Central memory CD8-positive, alpha-beta T cell (primary cell): ENCODE measurements at places on chromosomes 5 and 9.

DNA sequence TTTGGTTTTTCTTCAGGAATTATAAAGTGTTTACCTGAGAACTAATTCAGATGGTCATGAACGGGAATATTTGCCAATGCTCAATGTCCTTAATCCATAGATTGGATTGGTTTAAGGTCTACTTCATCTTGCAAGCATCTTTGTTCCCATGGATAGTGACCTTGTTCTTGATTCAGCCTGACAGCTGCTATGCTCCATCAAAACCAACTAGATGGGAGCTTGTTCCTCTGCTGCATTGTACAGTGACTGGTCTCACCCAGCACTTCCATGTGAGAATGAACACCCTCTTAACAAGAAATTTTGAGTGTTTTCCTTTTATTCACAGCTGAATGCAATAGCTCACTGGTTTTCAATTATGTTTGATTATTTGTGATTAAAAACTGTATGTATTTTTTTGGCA is 312.6 kb upstream of the ACTBL2 start:
- H3K27ac ChIP-seq: no peak overlapping the region
- no peaks in the 10 kb centered on the region for H3K4me1 ChIP-seq
- H3K36me3 ChIP-seq: no peaks in the 10 kb centered on the region
- no peak for DNase-seq
- H3K4me3 ChIP-seq: no peak overlapping the region

DNA sequence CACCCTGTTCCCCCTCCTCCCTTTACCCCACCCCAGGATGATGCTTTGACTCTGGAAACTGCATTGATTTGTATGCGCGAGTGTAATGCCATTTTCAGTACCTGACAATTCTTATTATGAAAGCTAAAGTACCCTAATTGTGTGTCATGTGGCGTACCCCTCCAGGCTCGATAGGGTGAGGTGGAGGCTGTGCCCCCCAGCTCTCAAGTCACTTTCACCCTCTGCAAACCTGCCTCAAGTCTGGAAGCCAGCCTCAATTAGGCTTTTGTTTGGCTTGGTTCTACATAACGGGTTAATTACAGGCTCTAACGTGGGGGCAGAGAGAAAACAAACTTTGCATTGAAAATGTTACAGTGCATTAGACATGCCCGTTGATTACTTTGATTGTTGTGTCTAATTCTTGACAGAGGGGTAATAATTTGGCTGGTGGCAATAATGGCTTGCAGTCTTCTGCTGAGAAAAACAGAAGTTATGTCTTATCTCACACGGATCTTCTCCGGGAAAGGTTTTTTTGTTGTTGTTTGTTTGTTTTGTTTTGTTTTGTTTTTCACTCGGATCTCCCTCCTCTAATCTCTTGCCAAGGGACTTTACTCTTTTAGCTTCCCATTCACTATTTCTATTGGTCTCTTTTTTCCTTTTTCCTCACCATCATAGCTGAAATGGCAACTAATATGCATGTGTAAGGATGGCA is 12.6 kb downstream of the ISL1 start:
- H3K4me1 ChIP-seq: no peaks in the 10 kb centered on the region
- H3K27me3 ChIP-seq: peaks cover 54% of the 10 kb centered on the region
- peaks cover 2% of the 10 kb centered on the region for H3K36me3 ChIP-seq
- no peak for DNase-seq

DNA sequence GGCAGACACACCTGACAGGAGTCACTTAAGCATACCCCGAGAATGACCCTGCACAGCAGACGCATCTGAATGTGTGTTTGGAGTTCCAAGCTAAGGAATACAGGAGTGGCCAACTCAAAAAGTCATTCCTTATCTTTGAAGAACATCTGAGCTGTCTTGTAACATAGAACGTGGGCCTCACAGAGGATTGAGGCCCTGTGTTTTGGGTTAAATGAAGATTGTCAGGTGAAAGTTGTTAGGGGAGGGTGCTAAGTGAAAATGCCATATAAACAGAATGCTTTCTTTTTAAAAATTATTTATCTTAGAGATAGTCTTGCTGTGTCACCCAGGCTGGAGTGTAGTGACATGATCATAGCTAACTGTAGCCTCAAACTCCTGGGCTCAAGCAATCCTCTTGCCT is 100.9 kb downstream of the PIK3R1 start:
- H3K27ac ChIP-seq: no peak overlapping the region
- DNase-seq: no peak
- H3K27me3 ChIP-seq: no peaks in the 10 kb centered on the region
- no peak overlapping the region for H3K4me3 ChIP-seq
- H3K4me1 ChIP-seq: peaks cover 9% of the 10 kb centered on the region
- H3K36me3 ChIP-seq: no peaks in the 10 kb centered on the region

GRCh38 chr5:16234598-16234997 is 55.0 kb upstream of the MARCHF11 start:
- no peaks in the 10 kb centered on the region for H3K27me3 ChIP-seq
- no peak for DNase-seq
- no peaks in the 10 kb centered on the region for H3K4me1 ChIP-seq
- H3K4me3 ChIP-seq: no peak overlapping the region

DNA sequence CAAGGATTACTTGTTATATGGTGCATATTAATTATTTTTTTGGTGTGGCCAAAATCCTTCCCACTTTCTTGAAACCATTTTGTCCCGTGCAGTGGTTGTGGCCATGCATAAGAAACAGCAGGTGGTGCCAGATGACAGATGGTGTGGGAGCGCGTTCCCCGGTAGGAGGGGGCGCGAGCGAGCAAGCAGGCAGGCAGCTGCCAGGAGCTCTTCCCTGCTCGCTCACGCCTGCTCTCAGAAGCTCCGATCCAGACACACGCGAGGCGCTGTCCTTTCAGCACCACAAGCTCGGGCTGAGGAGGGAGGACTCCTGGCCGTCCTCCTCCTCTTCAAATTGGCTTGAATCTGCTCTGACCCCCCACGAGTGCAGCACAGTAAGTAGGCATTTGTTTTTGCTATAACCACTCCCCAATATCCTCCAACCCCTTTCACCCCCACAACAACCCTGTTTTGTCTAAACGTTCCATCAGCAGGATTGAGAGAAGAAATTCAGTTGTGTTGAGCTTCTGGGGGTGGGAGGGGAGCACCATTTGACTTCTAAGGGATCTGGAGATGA is at the start of gene NSG2:
TSS of gene NSG2 (plus strand) at position 237 of the 556 bp plus-strand sequence. CDS start 1,050 bp downstream, outside the sequence.
- no peak within 1 kb of the TSS for H3K4me3 ChIP-seq
- no peak for DNase-seq
- no peak within 1 kb of the TSS for H3K27ac ChIP-seq
- H3K27me3 ChIP-seq: peaks cover 28% of the 10 kb centered on the region
- H3K4me1 ChIP-seq: no peaks in the 10 kb centered on the region

DNA sequence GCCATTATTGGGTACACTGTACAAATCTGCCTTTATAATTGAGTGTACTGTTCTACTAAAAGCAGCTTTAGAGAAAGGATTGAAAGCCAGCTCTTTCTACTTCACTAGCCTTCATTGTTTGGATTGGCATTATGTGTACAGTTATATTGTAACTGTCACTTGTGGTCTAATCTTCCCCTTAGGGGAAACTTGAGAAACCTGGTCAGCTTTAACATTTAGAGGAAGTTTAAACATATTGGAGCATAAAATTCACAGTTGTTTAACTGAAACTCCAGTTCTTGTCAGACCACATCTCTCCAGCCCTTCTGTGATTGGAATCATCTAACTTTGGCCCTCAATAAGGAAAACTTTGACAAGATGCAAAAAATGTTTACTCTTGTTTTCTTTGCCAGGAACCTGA is 24.6 kb downstream of the PIK3R1 start:
- no peak overlapping the region for H3K4me3 ChIP-seq
- peaks cover 13% of the 10 kb centered on the region for H3K36me3 ChIP-seq
- H3K27ac ChIP-seq: peak overlapping the region; percentile 74
- H3K4me1 ChIP-seq: peaks cover 77% of the 10 kb centered on the region

DNA sequence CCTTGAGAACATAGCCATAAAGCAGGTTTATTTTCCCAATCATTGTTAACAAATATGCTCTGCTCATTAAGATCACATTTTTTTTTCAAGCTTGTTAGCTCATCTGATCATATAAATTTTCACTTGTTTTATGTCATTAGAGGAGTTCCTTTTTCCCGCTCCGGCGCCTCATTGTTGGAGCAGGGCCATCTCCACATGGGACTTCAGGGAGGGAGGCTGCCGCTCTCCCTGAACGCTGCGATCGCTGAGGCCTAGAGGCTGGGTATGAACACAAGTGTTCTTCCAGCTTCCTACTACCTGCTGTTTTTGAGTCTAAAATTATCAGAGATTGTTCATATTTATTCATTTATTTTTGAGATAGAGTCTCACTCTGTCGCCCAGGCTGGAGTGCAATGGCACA is 246.9 kb downstream of the MPDZ start:
- no peak overlapping the region for H3K27ac ChIP-seq
- H3K27me3 ChIP-seq: no peaks in the 10 kb centered on the region
- no peak overlapping the region for H3K4me3 ChIP-seq
- H3K36me3 ChIP-seq: no peaks in the 10 kb centered on the region
- DNase-seq: no peak

- H3K36me3 ChIP-seq: no peaks in the 10 kb centered on the region
These were observed 48.8 kb upstream of the ASS1 start for GRCh38 chr9:130395810-130396435.

GRCh38 chr9:121699571-121700164 is 48.2 kb downstream of the DAB2IP start:
- peaks cover 20% of the 10 kb centered on the region for H3K27me3 ChIP-seq
- no peaks in the 10 kb centered on the region for H3K36me3 ChIP-seq
- peaks cover 22% of the 10 kb centered on the region for H3K4me1 ChIP-seq
- peak overlapping the region; percentile 52 for H3K4me3 ChIP-seq

DNA sequence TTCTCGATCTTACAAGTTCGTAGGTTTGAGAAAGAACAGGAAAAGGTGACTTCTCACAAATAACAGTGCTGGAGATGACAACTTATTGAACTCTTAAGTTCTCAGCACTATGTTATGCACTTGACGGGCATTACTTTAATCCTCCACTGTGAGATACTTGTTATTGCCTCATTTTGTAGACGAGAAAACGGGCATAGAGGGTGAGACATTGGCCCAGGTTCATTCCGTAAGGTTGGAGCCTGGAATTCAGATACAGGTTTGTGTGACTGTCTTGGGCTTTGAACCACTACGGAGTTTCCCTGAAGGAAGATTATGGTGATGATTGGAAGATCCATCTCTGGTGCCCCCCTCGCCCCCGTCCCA is 657 bp downstream of the MAT2B start:
- H3K4me3 ChIP-seq: peak overlapping the region; percentile 98
- DNase-seq: no peak
- H3K27ac ChIP-seq: peak overlapping the region; percentile 98
- peaks cover 32% of the 10 kb centered on the region for H3K36me3 ChIP-seq

DNA sequence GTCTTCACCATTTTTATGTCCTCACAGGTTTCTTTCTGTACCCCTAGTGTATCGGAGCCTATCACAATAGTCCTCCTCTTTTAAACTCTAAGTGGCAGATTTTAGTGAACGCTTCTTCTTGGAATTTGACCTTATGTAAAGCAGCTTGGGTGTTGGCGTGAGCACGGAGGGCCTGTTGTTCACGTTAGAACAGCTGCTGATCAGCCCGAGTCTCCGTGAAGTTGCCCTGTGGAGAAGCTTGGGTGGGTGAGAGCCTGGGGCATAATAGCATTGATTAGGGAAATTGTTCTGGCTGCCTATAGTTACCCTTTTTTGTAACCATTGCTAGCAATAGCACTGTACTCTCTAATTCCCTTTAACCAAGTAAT is 167.0 kb upstream of the OTULINL start:
- DNase-seq: no peak
- H3K27ac ChIP-seq: peak overlapping the region; percentile 68
- H3K4me1 ChIP-seq: peaks cover 37% of the 10 kb centered on the region
- H3K27me3 ChIP-seq: no peaks in the 10 kb centered on the region

DNA sequence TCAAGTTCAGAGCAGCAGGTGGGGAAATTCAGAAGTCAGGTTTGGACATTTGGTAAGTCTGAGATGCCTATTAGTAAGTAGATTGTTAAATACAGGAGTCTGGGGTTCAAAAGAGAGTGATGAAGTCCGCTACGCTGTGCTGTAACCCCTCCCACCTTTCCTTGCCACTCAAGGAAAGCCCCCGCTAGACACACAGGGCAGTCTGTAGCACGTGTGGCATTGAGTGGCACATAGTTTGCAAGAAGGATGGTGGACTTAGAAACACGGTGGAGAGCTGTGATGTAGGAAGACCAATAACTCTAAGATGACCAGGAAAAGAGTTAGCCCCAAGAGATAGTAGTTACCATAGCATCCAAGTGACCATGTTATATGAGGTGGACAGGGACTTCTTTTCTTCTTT is 44.7 kb upstream of the FSTL4 start:
- no peak overlapping the region for H3K4me3 ChIP-seq
- H3K27me3 ChIP-seq: no peaks in the 10 kb centered on the region
- no peak for DNase-seq
- H3K36me3 ChIP-seq: no peaks in the 10 kb centered on the region
- no peak overlapping the region for H3K27ac ChIP-seq
- no peaks in the 10 kb centered on the region for H3K4me1 ChIP-seq

- no peak for DNase-seq
- H3K36me3 ChIP-seq: no peaks in the 10 kb centered on the region
- no peak overlapping the region for H3K4me3 ChIP-seq
- H3K27ac ChIP-seq: no peak overlapping the region
- H3K4me1 ChIP-seq: no peaks in the 10 kb centered on the region
- H3K27me3 ChIP-seq: no peaks in the 10 kb centered on the region
These were observed 101.9 kb downstream of the HTR1A start for GRCh38 chr5:63860379-63860778.

DNA sequence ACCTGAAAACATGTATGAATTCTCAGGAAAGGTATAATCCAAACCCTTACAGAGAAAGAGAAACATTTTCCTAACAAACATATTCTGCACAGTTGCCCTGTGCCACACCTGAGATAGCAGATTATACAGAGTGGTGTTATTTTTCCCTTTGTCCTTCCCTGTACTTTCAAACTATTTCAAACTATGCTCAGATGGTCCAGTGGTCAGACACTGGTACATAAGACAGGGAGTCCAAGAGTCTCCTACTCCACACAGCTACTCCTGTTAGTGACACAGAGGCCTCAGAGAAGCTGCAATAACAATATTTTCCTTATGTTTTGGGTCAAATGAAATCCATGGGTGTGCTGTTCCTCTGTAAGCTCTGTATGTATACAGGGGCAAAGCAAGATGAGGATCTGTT is 30.0 kb upstream of the SLC22A5 start:
- H3K36me3 ChIP-seq: peaks cover 2% of the 10 kb centered on the region
- H3K4me3 ChIP-seq: no peak overlapping the region
- no peak for DNase-seq
- no peaks in the 10 kb centered on the region for H3K27me3 ChIP-seq

DNA sequence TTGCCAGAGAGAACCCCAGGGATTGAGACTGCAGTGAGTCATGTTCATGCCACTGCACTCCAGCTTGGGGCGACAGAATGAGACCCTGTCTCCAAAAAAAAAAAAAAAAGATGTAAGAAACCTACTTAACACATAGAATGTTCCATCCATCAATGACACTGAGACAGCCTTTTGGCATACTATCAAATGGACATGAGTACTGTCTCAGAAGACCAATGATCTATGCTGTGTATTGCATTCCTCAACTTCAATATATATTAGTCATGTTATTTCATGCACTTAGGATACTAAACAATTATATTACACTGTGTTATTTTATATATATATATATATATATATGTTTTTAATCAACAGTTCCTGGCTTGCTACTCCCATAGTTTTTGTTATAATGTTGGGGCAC is 57.1 kb upstream of the ANKH start:
- no peaks in the 10 kb centered on the region for H3K36me3 ChIP-seq
- no peak overlapping the region for H3K27ac ChIP-seq
- no peaks in the 10 kb centered on the region for H3K27me3 ChIP-seq
- DNase-seq: no peak

- H3K27me3 ChIP-seq: peaks cover 85% of the 10 kb centered on the region
- no peak overlapping the region for H3K27ac ChIP-seq
- DNase-seq: no peak
- H3K4me1 ChIP-seq: peaks cover 7% of the 10 kb centered on the region
These were observed 20.4 kb downstream of the IL12B start for GRCh38 chr5:159309689-159310433.
